Left lung (tissue), 14 donors: ENCODE measurements at places on chromosomes 5 and 9. TPM values are rescaled to one million over a fixed set of nuclear protein-coding genes. Genes with fewer than 3 reads are reported as not detected.

IPO11 gene
- 40.5 TPM for total RNA-seq

TSSK1B gene
- total RNA-seq: 0.23 TPM

PTGES gene
- total RNA-seq: 3.2 TPM

CDC25C gene
- 0.34 TPM for total RNA-seq

- no peaks in the 10 kb centered on the region for H3K36me3 ChIP-seq
- no peak overlapping the region for H3K27ac ChIP-seq
These were observed 122.0 kb downstream of the PAPPA start for GRCh38 chr9:116275418-116276195.

DNA sequence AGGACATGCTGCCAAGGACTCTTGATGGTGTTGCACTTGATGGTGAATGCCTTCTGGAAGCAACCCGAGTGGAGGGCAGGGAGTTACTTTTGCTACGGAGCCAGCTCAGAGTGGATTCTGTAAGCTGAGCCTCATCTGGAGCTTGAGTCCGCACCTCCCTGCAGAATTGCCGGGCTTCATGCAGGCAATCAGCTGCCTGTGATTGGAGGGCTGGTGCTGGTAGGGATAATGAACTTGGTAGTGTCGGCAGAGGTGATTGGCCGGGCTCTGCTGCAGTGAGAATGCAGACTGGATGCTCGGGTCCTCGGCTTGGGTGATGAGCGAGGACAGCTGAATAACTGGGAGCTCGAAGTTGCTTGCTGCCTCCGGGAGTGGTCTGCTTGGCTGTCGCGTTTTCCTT lies 23.1 kb downstream of the SLC25A25 start:
- no peak for DNase-seq
- H3K27ac ChIP-seq: no peak overlapping the region
- H3K4me1 ChIP-seq: peaks cover 71% of the 10 kb centered on the region
- H3K27me3 ChIP-seq: no peaks in the 10 kb centered on the region
- no peaks in the 10 kb centered on the region for H3K36me3 ChIP-seq
- no peak overlapping the region for H3K4me3 ChIP-seq

- H3K4me1 ChIP-seq: no peaks in the 10 kb centered on the region
- H3K4me3 ChIP-seq: no peak overlapping the region
- no peak for DNase-seq
These were observed 466.3 kb downstream of the GADD45G start for GRCh38 chr9:90070931-90071660.

DNA sequence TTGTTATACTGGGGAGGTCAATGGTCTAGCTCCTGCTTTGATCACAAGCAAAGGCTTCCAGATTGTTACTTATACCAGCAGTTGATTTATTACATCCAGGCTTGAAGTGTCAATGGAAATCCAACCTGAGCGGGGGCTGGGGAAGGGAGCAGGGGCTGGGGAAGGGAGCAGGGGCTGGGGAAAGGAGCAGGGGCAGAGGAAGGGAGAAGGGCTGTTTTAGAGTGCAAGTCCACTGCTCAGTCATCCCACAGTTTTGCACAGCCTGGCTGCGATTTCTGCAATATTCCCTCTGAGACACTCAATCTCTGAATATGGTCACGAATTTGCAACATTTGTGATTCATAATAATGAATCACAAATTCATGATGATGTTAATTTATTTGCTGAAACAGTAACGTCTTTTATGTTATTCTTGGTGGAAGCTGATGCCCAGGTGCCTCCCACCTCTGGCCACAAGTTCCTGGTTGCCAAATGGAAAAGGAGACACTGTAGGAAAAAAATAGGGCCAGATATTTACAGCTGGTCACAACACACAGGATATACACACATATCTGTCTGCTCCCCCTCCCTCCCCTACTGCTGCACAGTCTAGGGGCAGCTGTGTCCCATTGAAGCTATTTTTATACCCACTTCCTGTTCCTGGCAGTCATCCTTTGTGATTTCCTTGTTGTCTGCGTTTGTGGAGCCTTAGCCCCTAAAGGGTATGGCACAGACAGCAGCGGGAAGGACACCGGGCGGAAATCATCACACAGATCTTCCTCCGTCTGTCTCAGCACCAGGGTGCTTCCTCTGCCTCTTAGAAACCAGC lies 325.1 kb downstream of the GADD45G start:
- no peak overlapping the region for H3K27ac ChIP-seq
- no peak for DNase-seq
- peaks cover 10% of the 10 kb centered on the region for H3K4me1 ChIP-seq
- no peaks in the 10 kb centered on the region for H3K27me3 ChIP-seq
- H3K36me3 ChIP-seq: no peaks in the 10 kb centered on the region

GRCh38 chr5:41264019-41264418 lies 50.7 kb upstream of the C6 start:
- H3K27ac ChIP-seq: peak overlapping the region; percentile 40
- no peaks in the 10 kb centered on the region for H3K27me3 ChIP-seq
- no peaks in the 10 kb centered on the region for H3K4me1 ChIP-seq
- no peak overlapping the region for H3K4me3 ChIP-seq
- no peaks in the 10 kb centered on the region for H3K36me3 ChIP-seq

DNA sequence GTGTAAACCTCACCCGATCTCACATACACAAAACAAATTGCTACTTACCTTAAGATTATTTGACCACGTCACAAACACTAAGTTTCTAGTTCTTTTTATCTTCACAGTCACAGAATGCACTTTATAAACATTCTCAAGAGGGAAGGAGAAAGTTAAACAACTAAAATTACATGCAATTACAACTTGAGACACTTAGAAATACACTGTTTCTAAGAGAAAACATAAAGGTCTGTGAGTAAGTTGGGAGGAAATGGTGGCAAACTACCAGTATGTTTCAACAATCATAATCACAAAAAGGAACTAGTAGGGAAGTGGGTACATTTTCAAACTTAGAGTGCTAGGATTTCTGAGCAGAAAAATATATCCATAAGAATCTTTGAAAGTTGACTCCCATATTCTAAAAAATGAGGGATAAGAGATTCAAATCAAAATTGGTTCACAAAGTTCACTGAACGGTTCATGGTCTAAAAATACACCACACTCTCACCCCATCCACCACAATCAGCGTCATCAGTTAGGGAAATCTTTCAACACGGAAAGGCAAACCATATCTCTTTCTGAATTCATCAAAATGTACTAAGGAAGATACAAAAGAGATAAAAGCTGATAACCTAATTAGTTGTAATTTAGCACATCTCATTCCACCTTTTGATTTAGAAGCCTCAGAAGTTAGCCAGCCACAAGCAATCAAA lies 182.6 kb downstream of the BNC2 start:
- no peak overlapping the region for H3K4me3 ChIP-seq
- no peaks in the 10 kb centered on the region for H3K4me1 ChIP-seq
- DNase-seq: no peak
- no peaks in the 10 kb centered on the region for H3K36me3 ChIP-seq
- H3K27me3 ChIP-seq: no peaks in the 10 kb centered on the region

- H3K4me3 ChIP-seq: peak within 1 kb of the TSS; percentile 50
- no peaks in the 10 kb centered on the region for H3K36me3 ChIP-seq
- peak within 1 kb of the TSS; percentile 88 for H3K27ac ChIP-seq
- H3K27me3 ChIP-seq: peaks cover 46% of the 10 kb centered on the region
These were observed at the start of gene DPYSL3 for GRCh38 chr5:147509710-147510651. Gene DPYSL3, minus strand, starts transcription at chr5:147510068. Its CDS starts 210 bp downstream, at chr5:147509858.

GRCh38 chr5:151151793-151152192 lies 5.8 kb downstream of the ANXA6 start:
- DNase-seq: peak; percentile 76
- peak overlapping the region; percentile 53 for H3K27ac ChIP-seq
- peaks cover 91% of the 10 kb centered on the region for H3K4me1 ChIP-seq
- H3K27me3 ChIP-seq: no peaks in the 10 kb centered on the region
- H3K36me3 ChIP-seq: peaks cover 10% of the 10 kb centered on the region
- no peak overlapping the region for H3K4me3 ChIP-seq

DNA sequence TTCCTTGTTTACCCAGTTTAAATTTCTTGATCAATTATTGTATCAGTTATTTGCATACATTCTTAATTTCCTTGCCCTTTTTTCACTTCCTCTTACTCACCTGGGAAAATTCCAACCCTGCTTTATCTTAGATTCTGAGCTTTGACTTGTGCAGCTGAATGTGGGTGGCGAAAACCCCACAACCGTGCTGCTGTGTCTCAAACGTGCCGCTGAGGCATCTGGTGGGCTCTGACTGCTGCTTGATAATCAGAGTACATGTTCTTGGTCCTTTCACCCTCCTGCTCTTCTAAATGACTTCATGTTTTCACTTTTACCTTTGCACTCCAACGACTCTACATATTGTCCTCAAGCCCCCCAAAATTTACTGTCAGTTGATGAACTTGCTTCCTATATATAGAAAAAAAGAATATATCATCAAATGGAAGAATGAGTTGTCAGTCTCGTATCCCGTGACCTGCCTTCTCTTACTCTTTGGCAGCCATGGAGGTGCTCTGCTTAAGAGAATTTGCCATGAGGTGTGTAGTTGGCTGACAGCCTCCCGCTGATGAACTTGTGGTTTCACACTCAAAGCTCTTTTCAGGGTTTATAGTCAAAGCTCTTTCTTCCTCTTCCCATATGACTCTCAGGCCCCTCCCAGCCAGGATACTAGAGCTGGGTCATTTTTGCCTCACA lies 14.0 kb upstream of the JAK2 start:
- H3K27me3 ChIP-seq: no peaks in the 10 kb centered on the region
- H3K4me1 ChIP-seq: peaks cover 3% of the 10 kb centered on the region
- DNase-seq: no peak
- no peak overlapping the region for H3K4me3 ChIP-seq
- no peaks in the 10 kb centered on the region for H3K36me3 ChIP-seq

DNA sequence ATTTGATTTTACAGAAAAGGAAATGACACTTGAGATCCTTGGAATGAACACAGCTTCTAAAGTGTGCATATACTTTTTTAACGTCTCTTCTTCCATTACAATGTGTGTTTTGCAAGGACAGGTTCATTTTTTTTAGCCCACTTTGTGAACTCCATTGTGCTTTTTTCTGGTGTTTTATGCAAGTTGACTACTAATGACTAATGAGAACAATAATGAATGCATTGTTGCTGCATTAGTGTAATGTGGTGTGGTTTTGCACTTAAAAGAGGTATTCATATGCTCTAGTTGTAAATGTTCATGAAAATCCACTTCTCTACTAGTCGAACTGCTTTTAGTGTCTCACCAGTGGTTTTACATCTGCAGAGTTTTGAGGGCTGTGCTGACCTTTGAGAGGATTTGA lies 93.6 kb downstream of the UHRF2 start:
- H3K4me1 ChIP-seq: no peaks in the 10 kb centered on the region
- no peaks in the 10 kb centered on the region for H3K27me3 ChIP-seq
- no peak overlapping the region for H3K4me3 ChIP-seq
- H3K27ac ChIP-seq: no peak overlapping the region

DNA sequence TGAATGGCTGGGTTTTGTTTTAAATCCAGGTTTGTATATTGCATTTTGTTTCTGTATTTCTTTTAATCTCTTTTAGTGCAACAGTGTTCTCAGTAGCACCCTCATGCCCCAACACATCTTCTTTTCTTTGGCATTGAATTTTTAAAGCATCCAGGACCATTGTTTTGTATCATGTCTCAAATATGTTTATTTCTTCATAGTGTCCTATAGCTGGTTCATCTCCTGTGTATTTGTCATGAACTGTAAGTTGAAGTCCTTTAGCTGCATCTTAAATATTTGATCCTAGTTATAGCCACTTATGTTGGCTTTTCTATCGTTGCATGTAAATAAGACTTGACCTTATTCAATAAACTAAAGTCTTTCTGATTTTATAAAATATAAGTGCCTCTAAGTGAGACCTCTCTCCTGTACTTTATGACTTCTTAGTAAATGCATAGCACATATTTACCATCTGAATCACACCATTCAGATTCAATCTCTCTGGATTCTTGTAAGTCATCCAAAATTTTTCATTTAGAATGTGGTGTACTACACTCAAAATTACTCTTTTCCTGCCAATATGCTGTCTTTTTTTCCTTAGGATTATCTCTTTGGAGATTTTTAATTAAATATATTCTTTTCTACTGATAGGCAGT lies 21.0 kb upstream of the ERCC6L2 start:
- H3K36me3 ChIP-seq: no peaks in the 10 kb centered on the region
- H3K4me3 ChIP-seq: no peak overlapping the region
- DNase-seq: no peak

DNA sequence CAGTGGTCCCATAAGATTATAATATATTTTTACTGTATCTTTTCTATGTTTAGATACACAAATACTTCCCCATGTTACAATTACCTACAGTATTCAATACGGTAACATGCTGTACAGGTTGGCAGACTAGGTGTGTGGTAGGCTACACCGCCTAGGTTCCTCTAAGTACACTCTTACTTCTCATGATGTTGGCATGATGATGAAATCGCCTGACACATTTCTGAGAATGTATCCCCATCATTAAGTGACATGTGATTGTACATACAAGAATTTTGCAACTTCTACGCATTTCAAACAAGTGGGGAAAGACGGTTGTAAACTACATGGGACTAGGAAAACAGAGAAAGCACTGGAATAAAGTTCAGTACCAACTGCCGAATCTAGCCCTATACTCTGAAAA lies 53.3 kb downstream of the SETX start:
- peaks cover 100% of the 10 kb centered on the region for H3K36me3 ChIP-seq
- H3K27ac ChIP-seq: no peak overlapping the region
- H3K27me3 ChIP-seq: no peaks in the 10 kb centered on the region
- H3K4me1 ChIP-seq: peaks cover 3% of the 10 kb centered on the region
- no peak overlapping the region for H3K4me3 ChIP-seq
- no peak for DNase-seq

- no peaks in the 10 kb centered on the region for H3K27me3 ChIP-seq
- H3K4me1 ChIP-seq: peaks cover 11% of the 10 kb centered on the region
- DNase-seq: no peak
- H3K4me3 ChIP-seq: no peak overlapping the region
- H3K36me3 ChIP-seq: no peaks in the 10 kb centered on the region
- H3K27ac ChIP-seq: peak overlapping the region; percentile 72
These were observed 43.5 kb upstream of the ANKDD1B start for GRCh38 chr5:75567710-75568109.

GRCh38 chr9:95572381-95573151 lies 55.8 kb upstream of the PTCH1 start:
- no peak overlapping the region for H3K4me3 ChIP-seq
- no peak overlapping the region for H3K27ac ChIP-seq
- peaks cover 39% of the 10 kb centered on the region for H3K27me3 ChIP-seq
- no peaks in the 10 kb centered on the region for H3K4me1 ChIP-seq
- peak; percentile 55 for DNase-seq

DNA sequence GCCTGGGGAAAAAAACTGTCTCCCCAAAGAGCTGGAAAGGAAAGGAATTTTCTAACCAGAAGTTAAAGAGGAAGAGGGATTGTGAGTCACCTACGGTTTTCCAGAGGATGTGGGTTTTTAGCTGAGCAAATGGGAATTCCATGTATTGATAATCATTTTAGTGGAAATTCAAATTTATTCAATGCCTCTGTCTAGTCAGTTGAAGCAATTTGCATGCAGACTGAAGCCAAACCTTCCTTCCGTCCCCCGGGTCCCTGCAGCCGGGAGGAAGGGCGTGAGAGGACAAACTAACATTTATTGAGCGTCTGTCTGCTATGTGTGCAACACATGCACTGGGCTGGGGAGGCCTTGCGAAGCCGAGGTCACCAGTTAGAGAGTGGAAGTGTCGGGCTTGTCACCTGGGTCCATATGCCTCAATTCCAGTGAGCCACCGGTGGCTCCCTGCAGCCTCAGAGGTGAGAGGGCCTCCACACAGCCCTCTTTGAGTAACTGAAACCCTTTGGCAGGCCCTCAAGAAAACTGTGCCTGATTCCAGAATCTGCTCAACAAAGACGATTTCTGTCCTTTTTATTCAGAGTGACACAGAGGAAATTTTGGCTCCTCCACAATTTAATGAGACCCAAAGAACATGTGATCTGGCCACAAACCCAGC lies 70.3 kb downstream of the COL27A1 start:
- no peaks in the 10 kb centered on the region for H3K27me3 ChIP-seq
- H3K27ac ChIP-seq: no peak overlapping the region
- no peaks in the 10 kb centered on the region for H3K36me3 ChIP-seq
- no peak for DNase-seq

GRCh38 chr9:127277099-127277498 lies 12.5 kb downstream of the GARNL3 start:
- peaks cover 12% of the 10 kb centered on the region for H3K4me1 ChIP-seq
- no peak overlapping the region for H3K4me3 ChIP-seq
- no peak for DNase-seq
- no peaks in the 10 kb centered on the region for H3K36me3 ChIP-seq
